ENCODE measurements at places on chromosomes 11 and 22. TPM values are rescaled to one million over a fixed set of nuclear protein-coding genes. Genes with fewer than 3 reads are reported as not detected.

RASD2 gene
- polyA plus RNA-seq: 0.47 TPM

APOA1 gene
- 1.9 TPM for polyA plus RNA-seq

DNA sequence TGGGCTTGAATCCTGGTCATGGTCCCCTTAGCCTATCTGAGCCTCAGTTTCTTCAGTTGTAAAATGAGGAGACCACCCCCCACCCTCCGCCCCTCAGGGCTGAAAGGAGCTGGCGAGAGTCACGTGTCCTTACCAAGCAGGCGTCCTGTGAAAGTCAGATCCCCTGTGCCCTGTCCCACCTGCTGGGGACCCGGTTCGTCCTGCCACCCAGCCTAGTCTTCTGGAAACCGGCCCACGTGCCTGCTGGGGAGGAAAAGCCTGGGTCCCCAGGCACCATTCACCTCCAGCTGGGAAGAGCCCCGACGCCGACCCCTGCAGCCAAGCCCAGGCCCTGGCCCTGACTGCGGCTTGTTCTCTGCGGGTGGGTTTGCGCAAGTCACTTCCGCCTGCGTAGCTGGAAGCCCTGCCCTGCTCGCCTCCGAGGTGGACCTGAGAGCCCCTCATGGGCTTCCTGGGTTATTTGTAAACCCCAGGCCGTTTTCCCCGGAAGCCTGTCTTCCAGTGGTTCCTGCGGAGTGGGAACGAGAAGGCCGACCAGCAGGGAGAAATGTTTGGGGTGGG, 679 bp upstream of the SSH3 start:
- DNase-seq: peak; percentile 56

DNA sequence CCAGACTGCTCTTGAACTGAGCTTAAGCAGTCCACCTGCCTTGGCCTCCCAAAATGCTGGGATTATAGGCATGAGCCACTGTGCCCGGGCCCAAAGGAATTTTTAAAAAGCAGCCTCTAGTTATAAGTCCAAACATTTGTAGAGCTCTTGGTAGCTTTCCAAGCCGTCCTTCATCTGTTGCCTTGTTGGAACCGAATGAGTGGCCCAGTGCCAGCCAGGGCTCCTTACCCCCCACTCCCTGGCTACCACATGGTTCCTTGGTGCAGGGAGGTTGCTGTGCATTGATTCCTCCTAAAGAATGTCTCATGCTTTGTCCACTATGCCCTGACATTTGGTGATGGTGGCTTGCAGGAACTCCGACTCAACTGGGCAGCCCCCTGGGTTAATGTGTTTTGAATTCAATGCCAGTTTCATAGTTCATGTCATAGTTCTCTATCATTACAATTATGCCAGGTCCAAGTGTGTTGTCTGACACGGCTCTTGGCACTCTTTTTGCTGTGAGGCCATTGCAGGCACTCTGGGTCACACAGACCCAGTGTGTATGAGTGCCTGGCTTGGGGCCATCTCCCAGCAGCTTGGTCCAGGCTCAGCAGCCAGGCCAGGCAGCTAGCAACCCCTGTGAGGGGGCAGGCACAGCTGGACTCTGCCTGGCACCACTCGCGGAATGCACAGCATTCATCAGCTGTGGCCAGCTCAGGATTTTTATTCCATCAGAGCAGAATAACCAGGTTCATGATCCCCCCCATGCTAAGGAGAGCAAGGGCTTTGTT, 13.3 kb upstream of the MICALL1 start:
- DNase-seq: peak; percentile 66

ST14 gene
- polyA plus RNA-seq: 37.7 TPM

GRCh38 chr11:31913985-31914384, 102.9 kb upstream of the PAX6 start:
- no peak for DNase-seq

THAP7 gene
- 27.1 TPM for polyA plus RNA-seq

- no peak for DNase-seq
These were observed 4.1 kb upstream of the SMARCB1 start for GRCh38 chr22:23782703-23783102.

OR52A1 gene
- not detected for polyA plus RNA-seq

DNA sequence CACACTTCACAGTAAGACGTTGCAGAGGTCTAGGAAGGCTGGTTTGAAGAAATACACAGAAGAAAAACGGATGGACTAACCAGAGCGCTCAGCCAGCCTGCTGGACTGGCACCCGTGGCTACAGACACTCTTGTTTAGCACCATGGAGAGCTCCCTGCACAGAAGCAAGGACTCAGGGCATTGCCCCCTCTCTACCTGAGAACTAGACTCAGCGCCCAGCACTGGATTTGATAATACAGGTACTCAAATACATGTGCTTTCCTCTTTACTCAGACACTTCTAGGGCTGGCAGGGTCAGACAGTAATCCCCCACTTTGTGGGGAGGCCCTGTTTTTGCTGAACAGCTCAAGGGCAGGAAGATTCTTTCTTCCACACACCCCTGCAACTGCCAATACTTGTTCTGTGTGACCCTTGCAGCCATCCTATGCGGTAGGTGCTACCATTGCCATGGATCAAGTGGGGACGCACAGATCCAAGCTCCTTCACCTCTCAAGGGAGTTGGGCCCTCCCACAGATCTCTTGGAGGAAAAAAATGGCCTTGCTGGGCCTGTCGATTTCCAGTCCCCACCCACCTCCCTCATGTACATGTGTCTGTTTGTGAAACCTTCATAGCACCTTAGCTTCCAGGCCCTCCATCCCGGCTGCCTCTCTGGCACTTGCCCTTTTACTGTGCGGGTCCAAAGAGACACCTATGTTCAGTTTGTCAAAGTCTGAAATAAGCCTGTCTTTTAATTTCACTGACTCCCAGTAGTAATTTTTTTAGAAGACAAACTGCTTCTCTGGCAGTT, 5.1 kb upstream of the P2RX6 start:
- peak; percentile 78 for DNase-seq

DNA sequence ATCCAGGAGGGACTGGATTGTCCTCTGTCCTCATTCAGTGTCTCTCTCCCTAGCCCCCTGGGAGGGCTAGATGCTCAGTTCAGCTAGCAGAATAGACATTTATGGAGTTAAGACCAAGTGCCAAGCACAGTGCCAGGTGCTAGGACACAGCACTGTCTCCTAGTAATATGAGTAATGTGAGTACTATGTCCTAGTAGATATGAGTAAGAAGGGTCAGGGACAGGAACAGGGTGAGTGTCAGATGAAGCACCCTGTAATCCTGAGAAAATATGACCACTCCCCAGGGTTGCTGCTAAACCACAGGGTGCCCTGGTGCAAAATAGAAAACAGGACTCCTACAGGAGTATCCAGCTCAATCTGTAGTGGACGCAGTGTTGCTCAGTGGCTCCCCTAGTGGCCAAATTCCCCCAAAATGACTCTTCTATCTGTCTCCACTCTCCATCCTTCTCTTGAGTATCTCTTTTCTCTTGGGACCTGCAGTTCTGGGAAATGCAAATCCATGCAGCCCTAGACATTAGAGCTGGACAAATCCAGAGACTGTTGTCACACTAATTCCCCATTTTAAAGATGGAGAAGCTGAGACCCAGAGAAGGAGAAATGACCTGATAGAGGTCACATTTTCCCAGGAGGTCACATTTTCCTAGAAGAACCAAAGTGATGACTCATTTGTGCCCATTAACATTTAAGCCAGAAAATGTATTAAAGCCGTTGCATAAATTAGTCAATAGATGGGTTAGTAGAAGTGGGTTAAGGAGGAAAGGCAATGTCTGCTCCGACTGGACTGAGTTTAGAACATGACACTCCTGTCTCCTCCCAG, 214.3 kb downstream of the NXPE2 start:
- no peak for DNase-seq

Measured in lung (tissue), 17 donors.